ENCODE measurements at places on chromosomes 5 and 9. TPM values are rescaled to one million over a fixed set of nuclear protein-coding genes. Genes with fewer than 3 reads are reported as not detected.
A peak's percentile ranks its signal among the peaks of the same experiment; 100 is the strongest.

- DNase-seq, result no peak
These were observed 31.5 kb downstream of the CNTLN start for GRCh38 chr9:17166346-17166745.

GRCh38 chr5:172689801-172690200 lies 48.7 kb downstream of the NEURL1B start:
- DNase-seq, result no peak

DNA sequence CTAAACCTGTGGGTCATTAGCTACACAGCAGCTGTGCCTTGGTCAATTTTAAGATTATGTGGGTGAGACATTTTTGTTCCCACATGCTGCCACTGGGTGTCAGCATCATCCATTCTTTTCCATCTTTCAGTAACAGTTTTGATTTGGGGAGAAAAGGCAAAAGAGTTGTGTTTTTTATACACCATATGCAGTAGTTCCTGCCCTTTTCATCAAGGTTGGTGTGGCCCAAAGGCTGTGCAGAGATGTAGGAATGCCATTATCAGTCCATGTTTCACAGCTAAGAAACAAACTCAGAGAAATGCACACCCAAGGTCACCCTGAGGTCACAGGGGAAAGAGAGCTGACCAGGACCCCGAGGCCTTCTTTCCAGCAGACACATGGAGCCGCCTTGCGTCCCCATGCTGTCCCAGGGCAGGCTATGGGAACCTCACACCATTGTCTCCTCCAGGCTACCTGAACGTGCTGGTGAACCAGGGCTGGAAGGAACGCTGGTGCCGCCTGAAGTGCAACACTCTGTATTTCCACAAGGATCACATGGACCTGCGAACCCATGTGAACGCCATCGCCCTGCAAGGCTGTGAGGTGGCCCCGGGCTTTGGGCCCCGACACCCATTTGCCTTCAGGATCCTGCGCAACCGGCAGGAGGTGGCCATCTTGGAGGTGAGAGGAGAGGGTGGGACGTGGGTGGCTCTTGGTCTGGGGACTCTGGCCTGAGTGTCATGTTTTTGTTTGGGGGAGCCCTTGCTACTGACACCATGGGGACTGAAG lies 27.8 kb upstream of the GRPEL2 start:
- no peak for DNase-seq

FAM193B gene
- 29.5 TPM for total RNA-seq

GRCh38 chr5:116320486-116320885 lies 235.7 kb downstream of the COMMD10 start:
- DNase-seq, result no peak

DNA sequence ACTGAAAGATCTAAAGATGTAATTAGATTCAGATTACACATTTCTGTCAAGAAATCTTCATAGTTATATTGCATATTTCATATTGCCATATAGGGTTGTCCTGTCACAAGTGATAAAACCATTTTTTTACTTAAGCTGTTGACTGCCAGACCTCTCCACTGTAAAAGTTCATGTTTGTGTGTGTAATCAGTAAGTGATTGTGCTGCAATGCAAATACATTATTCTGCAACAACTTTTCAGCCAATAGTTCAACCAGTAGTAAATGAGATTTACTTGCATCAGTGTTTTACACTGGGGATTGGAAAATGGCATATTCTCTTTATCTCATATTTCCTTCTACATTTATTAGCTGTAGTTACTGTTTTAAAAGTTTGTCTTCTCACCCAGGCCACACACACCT lies 603.9 kb upstream of the RORB start:
- DNase-seq, result no peak

- DNase-seq, result peak; percentile 65
These were observed 442.4 kb upstream of the ZNF462 start for GRCh38 chr9:106420511-106420944.

- no peak for DNase-seq
These were observed 328.0 kb downstream of the PDE4D start for GRCh38 chr5:59565551-59565950.

TRIM41 gene
- total RNA-seq, result 17.5 TPM

DNA sequence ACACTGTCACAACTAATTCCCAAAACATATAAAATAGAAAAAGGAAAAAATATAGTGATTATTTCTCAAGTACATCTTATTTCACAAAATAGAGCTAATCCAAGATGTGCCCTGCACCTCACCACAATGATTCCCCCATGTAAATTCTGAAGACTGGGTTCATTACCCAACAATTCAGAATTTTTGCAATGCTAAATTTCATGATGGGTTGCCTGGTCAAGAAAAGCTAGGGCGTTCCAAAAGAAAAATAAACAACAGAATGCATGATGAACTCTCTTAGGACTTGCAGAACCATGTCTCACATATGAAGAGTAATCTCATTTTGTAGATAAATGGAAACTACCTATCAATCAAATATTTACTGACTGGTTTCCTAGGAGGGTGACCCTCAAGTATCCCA lies 259.6 kb upstream of the NFIL3 start:
- DNase-seq, result no peak

LHX3 gene
- total RNA-seq, result not detected

DNA sequence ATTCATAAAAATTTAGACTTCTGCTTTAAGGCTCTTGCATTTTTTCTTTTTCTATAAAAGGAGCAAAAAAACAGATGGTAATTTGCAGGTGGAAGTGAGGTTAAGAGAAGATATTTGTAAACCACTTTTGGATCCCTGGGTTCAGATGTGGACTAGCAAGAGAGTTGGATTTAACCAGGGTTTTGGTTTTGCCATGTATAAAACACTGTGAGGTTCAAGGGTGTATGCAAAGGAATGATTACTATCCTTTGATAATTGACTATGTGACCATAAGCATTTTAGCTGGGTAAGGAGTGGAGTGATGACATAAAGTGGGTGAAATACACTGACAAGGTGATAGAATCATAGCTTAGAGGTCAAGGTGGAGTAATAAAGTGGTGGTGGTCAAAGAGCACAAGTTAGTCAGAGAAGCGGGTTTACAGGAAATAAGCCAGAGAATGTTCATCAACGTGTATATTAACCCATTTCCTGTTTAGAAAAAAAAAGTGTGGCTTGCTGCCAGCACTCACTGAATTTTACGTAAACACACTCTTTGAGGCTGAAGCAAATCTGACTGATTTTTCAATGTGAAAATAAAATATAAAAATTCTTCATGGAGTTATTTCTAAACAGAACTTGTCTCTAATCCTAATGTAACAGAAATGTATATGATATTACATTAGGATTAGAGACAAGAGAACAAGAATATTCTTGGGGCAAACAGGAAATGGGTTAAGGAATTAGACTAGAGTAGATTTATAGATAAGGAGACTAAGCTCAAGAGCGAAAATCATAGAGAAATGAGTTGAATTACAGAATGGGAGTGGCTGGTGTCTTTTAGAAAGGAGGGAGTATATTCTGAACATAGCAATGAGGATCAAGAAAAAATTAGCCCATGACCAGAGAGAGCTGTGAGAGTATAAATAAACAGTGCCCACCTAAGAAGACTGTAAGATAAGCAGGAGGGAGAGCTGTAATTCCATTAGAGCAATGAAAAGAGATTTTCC lies 74.5 kb downstream of the CDKN2A start:
- peak; percentile 7 for DNase-seq

DNA sequence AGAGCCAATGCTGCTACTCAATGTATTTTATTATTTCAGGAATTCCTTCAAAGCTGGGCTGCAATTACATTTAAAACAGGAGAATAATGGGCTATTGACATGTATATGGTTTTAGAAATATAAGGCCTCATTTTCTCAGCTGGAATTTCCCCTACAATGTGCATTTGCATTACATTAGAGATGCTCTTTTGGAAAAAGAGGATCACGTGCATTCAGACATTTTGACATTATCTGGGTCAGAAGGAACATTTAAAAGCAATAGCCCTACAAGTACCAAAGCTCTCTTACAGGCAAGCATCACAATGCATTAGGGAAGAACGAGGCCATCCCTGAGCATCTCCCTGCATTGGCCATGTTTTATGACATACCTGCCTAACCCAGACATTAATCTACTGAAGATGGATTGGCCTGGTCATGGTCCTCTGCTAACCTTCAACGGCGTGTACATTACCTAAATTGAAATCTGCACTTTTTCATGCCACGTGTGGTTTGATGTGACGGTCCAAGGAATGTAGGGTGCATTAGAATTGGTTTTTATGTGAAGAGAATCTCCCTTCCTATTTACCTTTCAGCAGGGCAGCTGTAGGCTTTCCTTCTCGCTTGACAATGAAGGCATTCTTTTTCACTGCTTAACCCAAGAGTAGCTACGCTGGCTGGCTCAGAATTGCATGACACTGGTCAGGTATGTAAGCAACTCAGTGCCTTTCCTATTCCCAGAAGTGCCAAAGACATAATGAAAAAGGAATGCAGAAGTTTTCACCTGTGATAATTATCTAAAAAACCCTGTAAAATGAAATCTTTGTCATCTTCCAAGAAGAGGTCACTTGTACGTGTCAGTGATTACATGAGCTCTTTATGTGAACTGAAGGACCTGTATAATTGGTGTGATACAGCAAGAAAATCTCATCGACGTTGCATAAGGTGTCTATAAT lies 212.3 kb upstream of the MPDZ start:
- DNase-seq, result peak; percentile 12

GRIA1 gene
- not detected for total RNA-seq

DNA sequence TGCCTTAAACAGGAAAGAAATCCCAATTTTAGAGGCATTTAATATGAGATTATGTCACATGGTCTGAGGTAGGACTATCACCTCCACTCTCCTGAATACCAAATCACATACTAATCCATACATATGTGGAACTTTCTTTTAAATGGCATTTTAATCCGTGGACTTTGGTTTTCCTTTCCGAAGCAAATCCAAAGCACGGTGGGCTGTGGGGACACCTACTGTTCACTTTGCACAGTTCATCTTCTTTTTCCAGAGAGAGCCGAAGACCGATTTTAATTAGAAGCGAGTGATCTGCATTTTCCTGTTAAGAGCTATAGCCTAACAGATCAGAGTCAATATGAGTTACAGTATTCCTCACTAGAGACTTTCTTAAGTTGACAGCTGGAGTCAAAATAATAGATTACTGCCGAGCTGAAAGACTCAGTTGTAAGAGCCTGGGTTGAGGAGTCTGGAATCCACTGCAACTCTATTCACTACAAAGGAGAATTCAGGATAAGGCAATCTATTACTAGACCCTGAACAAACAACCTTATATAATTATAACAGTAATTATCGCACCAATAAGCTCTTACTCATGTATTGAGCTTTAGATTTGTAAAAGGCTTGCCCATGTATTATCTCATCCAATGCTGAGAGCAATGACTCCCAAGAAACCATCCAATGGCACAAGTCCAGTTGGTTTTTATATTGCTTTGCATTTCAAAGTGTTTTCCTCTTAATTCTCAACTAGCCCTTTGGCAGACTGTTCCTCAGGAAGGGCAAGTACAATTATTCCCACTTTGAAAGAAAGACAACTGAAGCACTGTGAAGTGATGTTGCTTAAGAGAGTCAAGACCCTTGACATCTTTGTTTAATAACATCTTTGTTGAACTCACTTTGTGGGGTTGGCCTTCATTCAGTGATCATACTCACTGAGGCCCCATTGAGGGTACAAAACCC lies 144.7 kb downstream of the TRPM6 start:
- DNase-seq, result no peak

KCTD16 gene
- total RNA-seq, result 1.4 TPM

PCDHAC2 gene
- 0.48 TPM for total RNA-seq

IL4 gene
- not detected for total RNA-seq

DNA sequence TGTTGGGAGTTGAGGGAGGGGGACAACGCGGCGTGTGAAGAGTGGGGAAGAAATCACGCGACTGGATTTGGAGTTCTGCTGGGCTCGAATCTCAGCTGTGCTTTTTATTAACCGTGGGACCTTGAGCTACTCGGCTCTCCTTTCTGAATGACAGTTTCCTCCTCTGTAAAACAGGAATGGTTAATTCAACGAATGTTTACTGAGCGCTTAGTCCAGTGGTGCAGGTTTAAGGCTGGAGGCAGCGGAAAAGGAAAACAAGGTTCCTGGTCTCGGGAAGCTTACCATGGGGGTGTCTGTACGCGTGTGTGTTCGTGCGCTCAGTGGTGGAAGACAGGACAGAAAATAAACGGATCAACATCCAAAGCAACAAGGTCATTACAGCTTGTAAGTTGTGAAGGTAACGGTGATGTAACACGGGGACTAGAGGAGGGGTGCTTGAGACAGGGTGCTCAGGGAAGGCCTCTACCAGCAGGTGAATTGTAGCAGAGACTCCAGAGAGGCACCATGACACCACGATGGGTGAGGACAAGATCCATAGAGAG lies 277 bp downstream of the EIF4E1B start:
- DNase-seq, result no peak

DNA sequence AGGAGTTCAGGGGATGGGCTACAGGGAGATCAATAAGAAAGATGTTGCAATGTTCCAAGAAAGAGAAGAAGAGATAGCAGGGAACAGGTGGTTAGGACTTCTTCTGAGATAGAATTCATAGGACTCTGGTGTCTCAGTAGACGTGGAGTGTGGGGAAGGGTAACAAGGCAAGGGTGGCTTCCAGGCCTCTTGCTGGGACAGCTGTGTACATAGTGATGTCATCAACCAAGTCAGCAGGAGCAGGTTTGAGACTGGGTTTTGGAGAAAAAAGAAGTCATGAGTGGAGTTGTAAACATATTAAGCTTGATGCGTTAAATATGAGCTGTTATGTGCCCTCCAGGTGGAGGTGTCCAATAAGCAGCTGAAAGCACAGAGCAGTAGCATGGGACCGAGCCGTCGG lies 211.8 kb upstream of the RASEF start:
- DNase-seq, result no peak

DNA sequence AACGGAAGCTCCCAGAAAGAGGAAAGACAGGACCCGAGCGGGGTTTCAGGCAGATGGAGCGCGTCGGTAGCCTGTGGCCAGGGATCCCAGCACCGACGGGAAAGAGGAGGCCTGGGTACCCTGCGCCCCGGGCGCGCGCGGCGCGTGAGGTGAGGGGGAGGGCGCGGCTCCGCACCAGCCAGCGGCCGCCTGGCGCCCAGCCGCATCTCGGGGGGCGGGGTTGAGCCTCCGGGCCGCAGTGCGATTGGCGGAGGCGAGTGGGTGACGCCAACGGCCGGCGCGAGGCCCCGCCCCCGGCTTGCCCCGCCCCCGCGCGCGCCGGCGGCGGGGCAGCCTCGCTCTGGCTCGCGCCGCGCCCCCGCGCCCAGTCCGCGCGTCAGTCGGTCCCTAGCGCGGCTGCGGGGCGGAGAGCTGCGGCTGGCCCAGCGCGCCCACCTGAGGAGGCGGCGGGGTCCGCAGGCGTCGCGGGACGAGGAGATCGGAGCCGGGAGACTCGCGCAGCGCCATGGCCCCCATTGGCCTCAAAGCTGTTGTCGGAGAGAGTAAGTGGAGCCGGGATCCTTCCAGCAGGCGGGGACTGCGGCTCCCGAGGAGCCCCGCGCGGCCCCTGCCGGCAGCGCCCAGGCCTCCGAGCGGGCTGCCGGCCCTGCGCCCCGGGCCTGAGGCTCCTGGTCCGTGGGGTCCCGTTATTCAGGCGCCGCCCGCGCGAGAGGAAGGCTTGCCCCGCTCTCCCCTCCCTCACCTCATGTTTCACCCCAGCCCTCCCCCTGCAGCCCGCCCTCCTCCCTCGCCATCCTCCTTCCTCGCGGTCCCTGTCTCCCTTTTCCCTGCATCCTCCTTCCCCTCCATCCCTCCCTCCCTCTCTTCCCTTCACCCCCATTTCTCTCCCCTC lies at the start of gene STXBP1:
Gene STXBP1 (plus strand): TSS at position 379 of the 892 bp plus-strand sequence. CDS start 127 bp downstream, at position 506.
- no peak for DNase-seq

Measured in kidney epithelial cell (primary cell).